ENCODE measurements at places on chromosomes 16 and 17.

GRCh38 chr16:77850636-77851333, 62.4 kb downstream of the VAT1L start:
- DNase-seq, result peak; percentile 11

- DNase-seq, result peak; percentile 38
Measured at GRCh38 chr16:16096121-16096857, 127.0 kb downstream of the ABCC6 start.

GRCh38 chr16:15726715-15727114, 76.7 kb downstream of the NDE1 start:
- DNase-seq, result no peak

- peak; percentile 53 for DNase-seq
Measured at GRCh38 chr17:14922411-14922810, 342.7 kb downstream of the PMP22 start.

DNA sequence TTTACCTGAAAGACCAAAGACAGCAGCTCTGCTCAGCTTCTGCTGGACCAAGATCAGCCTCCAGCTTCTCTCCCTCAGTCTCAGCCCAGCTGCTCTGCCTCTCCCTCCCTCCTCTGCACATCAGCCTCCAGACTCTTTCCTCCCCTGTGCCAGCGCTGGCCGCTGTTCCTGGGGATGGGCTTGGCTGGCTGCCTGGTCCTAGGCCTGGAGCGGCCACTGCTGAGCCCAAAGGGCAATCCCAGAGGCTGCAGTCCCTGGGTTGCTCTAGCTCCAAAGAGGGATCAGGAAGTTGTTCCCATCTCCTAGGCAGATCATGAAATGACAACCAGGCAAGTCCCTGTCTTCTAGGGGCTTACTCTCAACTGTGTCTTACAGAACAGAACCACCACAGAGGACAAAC, 31.3 kb downstream of the DCUN1D3 start:
- DNase-seq, result peak; percentile 77

GRCh38 chr17:75485688-75486087, 29.3 kb downstream of the TMEM94 start:
- no peak for DNase-seq

- DNase-seq, result peak; percentile 57
Measured at GRCh38 chr17:40538019-40538935, 27.0 kb downstream of the CCR7 start.

- DNase-seq, result no peak
Measured at GRCh38 chr16:1258225-1258600, 2.3 kb downstream of the TPSD1 start.

GRCh38 chr17:56810891-56811775, 22.6 kb downstream of the C17orf67 start:
- DNase-seq, result no peak

GRCh38 chr16:48978501-48978900, 303.1 kb downstream of the CBLN1 start:
- DNase-seq, result peak; percentile 28

DNA sequence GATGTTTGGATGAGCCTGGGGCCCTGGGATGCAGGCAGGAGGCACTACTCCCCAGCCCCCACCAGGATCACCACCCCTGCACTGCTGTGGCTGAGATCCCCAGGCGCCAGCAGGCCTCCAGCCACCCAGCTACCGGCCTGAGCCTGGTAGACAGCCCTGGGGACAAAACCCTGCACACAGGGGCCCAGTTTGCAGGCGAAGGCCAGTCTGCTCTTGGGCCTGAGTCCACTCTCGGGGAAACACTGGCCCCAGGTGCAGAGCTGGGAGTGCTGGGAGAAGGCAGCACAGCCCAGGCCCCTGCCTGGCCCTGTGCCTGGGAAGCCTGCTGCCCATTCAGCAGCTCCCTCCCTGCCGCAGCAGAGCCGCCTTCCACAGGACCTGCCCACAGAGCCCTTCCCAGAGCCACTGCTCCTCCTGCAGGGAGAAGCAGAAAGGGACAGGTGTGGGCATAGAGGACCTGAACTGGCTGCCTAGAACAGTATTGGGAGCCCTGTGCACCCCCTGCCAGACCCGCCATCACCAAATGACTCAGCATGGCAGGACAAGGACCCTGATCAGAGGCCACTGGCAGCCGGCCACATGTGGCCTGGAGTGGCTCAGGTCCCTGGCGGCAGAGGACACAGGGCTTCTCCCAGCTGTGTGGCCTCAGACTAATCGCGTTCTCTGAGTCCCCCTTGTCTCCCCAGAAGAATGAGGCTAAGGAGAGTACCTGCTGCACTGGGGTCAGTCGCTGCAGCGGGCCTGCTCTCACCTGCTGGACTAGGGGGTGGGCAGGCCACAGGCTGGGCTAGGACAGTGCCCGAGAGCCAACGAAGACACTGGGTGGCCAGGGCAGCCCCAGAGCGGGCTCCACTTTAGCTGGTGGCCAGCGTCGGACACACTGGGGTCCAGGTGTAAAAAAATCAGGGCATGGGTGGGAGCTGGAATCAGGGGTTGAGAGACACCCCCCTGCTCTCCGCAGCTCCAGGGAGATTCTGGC, 10.7 kb downstream of the MSRB1 start:
- no peak for DNase-seq

DNA sequence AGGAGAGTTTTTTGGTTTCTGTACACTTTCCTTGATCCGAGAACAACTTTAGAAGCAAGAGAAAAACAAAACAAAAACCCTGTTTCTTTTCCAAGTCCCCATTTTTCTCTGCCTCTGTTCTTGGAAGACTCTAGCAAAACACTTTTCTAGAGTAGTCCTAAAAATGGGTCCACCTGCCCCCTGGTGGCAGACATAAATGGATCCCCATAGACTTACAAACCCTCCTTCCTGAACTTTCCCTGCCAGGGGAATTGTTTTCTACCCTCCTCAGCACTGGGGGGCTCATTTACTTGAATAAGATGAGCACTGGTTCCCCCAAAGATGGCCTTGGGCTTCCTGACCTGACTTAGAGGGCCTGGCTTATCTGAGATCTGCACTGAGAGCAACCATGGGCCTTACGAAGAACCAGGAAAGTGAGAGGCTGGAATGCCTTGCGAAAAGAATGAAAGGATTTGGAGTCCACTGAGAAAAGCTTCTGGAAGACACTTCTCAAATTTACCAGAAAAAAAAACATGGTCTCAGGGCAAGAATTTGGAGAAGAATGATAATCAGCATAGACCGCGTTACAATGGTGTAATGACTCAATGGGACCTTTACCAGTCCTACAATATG, 48.0 kb upstream of the CDYL2 start:
- peak; percentile 38 for DNase-seq

GRCh38 chr17:48927978-48928745, 16.5 kb downstream of the SNF8 start:
- DNase-seq, result no peak

DNA sequence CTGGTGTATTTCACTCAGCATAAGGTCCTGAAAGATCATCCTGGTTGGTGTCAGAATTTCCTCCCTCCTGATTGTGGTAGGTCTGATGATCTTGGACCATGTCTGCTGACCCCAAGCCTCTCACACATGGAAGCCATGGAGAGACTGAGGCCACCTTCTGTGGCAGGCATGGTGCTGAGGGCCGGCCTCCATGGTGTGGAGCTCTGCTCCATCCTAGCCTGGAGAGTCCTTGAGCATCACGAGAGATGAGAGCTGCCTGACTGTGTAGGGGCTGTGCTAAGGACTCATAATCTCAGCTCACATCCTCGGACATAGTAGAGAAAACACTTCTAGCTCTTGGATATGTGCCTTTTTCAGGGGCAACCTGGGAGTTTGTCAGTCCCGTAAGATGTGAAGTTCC, 40.6 kb downstream of the MPRIP start:
- no peak for DNase-seq

DNA sequence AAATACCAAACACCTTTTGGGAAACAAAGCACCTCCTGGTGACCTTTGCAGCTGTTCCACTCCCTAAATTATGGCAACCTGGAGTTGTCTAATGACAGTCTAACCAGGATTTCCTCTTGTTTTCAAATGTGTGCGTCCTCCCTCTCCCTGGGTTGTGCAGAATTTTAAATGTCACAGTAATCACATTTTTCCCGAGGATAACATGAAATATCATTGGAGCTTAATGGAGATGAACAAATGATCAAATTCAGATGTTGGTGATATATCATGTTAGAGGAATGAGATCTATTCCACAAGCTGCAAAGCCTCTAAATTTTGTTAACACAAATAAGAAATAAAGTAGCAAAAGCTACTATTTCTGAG, 86.9 kb upstream of the HLF start:
- no peak for DNase-seq

DNA sequence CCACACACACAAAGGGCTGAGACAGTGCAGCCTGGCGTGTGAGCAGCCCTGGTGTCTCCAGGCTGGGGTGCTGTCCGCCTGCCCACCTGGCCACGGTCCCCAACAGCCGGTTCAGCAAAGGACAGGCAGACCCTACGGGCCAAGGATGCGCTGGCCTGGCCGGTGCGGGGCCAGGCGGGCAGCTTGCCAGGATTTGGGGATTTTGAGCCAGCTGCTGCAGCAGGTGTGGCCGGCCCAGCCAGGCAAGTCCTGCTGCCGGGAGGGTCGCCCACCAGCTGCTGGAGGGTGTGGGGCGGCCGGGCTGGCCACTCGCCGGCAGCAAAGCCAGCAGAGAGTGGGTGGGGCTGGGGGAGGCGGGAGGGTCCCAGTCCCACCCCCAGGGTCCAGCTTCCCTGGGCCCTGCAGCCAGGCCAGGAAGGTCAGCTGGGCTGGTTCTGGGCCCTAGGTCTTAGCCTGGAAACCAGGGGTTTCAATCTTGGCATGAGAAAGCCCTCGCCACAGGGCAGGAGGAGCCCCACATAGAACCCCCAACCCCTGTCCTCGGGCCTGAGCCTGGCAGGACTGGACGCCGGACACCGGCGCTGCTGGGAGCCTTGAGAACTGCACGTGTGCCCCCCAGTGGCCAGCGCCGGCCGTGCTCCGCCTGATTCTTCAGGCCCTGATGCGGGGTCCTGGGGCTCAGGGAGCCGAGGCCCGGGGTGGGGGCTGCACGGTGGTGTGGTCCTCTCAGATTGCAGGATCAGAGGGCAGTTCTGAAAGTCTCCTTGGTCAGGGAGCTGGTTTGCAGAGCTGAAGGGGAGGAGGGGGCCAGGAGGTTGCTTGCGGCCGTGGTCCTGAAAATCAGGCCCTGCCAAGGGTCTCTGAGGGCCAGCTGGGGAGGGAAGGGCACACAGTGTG, 17.6 kb upstream of the SSTR5 start:
- peak; percentile 42 for DNase-seq

DNA sequence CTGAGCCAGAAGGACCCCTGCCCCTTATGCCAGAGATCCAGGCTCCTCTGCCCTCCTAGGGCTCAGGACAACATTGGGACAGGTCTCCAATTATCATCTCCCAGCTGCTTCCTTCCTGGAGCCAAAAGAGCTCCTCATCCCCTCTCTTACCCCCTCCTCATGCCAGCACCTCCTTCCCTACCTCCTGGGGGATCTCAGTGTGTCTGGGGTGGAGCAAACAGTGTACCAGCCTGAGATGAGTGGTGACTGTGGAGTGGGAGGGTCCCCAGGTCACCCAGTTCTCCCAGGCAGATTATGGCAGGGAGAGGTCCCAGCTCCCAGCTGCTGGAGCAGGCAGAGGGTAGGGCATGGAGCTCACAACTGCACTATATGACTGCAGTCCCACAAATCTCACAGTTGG, 23.7 kb downstream of the SRCIN1 start:
- DNase-seq, result no peak

DNA sequence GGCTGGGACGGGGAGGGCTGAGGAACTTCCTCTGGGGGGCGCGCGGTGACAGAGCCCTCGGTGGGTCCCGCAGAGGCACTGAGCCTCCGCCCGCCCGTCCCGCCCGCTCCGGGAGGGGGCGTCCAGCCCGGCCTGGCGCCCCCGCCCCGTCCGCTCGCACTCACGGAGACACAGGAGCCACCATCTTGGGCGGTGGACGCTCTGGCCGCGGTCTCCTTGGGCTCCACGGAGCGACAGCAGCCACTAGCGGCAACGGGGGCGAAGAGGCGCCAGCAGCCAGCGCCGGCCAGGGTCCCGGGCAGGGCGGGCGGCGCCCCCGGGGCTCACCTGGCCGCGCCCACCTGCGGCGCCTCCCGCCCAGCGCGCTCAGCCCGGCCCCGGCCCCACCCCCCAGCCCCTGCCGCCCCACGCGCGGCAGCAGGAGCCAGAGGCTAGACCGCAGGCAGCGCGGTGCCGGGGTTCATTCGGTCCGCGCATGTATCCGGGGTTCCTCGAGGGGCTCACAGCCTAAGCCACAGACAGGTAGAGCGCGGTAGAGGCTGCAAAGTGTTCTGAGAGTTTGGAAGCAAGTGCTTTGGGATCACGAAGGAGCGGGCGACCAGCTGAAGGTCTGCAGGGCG, at the start of gene C17orf113:
Gene C17orf113 (minus strand): TSS at position 209 of the 620 bp plus-strand sequence. CDS start 7,225 bp downstream, outside the sequence.
- DNase-seq, result peak; percentile 6

DNA sequence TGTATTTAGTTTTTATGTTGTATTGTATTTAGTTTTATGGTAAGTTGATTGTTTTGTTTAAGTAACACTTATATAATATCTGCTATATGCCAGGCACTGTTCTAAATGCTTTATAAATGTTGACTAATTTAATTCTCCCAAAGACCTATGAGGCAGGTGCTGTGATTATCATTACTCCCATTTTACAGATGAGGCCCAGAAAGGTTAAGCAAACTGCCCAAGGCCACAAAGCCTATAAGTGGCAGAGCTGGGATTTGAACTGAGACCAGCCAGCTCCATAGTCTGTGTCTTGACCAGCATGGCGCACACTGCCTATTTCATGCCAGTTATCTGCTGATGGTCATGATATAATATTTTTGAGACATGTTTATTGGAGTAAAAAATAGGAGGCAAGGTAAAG, 24.0 kb downstream of the IL21R start:
- DNase-seq, result no peak

GRCh38 chr16:68298907-68299561, 11.7 kb downstream of the SLC7A6OS start:
- DNase-seq, result peak; percentile 73

- no peak for DNase-seq
Measured at GRCh38 chr17:67198131-67198530, 46.9 kb downstream of the HELZ start.

GRCh38 chr16:84603140-84603816, 14.6 kb downstream of the COTL1 start:
- DNase-seq, result peak; percentile 99

Data from fibroblast of mammary gland (primary cell).